Stimulated activated CD4-positive, alpha-beta T cell treated with anti-CD3 and anti-CD28 coated beads, TNF-alpha, amount 100 ng/mL, for 48 hours (primary cell): ENCODE measurements at places on chromosomes 5 and 9.

- DNase-seq, result no peak
Measured at GRCh38 chr9:87793292-87793691, 67.4 kb downstream of the CTSL start.

- no peak for DNase-seq
Measured at GRCh38 chr5:89572696-89573095, 689.7 kb upstream of the MEF2C start.

- DNase-seq, result no peak
Measured at GRCh38 chr9:99197987-99198386, 23.8 kb downstream of the ALG2 start.

DNA sequence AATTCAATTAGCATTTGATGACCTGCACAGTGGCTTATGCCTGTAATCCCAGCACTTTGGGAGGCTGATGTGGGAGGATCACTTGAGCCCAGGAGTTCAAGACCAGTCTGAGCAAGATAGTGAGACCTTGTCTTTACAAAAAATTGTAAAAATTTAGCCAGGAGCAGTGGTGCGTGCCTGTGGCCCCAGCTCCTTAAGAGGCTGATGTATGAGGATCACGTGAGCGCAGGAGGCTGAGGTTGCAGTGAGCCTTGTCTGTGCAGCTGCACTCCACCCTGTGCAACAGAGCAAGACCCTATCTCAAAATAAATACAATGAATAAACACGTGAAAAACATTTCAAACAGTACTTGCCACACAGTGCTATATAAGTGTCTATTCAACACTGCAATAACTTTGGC, 4.2 kb downstream of the ABCA1 start:
- DNase-seq, result no peak

DNA sequence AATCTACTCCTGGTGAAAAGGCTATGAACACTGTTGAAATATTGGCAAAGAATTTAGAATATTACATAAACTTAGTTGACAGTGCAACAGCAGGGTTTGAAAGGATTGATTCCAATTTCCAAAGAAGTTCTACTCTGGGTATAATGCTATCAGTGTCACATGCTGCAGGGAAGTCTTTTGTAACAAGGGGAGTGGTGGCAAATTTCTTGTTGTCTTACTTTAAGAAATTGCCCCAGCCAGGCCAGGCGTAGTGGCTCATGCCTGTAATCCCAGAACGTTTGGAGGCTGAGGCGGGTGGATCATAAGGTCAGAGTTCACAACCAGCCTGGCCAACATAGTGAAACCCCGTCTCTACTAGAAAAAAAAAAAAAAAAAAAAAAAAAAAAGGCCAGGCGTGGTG, 86.3 kb upstream of the OTULINL start:
- no peak for DNase-seq

DNA sequence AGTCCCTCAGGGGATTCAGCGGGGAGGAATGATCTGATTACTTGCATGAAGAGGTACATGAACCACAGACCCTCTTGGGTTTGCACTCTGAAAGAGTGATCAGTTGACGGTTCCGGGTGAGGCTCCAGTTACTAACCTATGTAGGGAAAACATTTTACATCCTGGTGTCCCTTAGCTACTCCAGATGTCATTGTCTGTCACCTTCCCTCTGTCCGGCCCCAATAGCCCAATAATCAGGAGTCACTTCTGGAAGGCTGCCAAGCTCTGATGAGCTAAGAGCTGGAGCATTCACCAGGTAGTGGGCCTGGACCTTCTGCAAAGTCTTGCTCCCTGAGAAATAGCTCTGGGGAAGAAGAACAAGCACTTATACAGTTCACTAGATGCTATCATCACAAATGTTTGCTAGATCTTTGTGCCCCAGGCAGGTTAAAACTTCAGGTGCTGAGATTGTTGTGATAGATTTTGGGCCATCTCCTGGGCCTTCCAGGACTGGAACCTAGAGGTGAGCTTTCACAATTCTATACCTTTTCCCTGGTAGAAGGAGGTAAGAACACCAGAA, 64.5 kb downstream of the ENTREP1 start:
- no peak for DNase-seq

GRCh38 chr9:97384406-97385262, 27.3 kb upstream of the TDRD7 start:
- no peak for DNase-seq

GRCh38 chr5:89216606-89217005, 333.6 kb upstream of the MEF2C start:
- DNase-seq, result no peak

DNA sequence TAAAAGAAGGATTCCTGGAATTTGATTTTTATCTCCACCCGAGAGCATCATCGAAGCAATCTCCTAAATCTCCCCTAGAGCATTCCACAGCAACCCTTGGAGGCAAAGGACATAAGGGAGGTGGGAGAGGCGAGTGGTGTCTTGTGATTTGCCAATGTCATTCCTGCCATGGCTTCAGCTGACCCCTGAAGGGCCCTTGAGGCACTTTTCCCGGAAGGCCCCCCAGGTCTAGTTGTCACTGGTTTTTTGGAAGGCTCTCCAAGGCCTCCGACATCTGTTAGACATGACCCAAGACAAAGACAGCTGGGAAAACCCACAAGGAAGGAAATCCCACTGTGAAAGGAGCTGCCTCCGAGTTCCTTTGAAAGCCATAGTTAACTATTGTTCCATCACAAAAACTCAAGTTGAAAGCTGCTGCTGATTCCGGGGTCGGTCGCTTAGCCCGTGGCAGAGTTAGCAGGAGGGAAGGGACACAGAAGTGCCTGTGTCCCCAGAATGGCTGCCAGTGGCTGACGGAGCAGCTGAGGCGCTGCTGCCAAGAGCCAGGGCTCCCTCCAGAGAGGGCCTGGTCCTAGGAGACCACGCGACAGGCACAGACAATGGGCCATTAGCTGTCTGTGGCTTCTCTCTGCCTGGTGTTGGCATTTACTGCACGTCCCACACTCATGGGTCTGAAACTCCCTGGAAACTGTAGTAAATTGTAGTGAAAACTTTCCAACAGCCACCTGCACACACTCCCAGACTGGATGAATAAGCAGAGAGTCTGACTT, 24.4 kb upstream of the TRIO start:
- no peak for DNase-seq

- DNase-seq, result no peak
Measured at GRCh38 chr5:81398741-81399140, 4.8 kb upstream of the ACOT12 start.

DNA sequence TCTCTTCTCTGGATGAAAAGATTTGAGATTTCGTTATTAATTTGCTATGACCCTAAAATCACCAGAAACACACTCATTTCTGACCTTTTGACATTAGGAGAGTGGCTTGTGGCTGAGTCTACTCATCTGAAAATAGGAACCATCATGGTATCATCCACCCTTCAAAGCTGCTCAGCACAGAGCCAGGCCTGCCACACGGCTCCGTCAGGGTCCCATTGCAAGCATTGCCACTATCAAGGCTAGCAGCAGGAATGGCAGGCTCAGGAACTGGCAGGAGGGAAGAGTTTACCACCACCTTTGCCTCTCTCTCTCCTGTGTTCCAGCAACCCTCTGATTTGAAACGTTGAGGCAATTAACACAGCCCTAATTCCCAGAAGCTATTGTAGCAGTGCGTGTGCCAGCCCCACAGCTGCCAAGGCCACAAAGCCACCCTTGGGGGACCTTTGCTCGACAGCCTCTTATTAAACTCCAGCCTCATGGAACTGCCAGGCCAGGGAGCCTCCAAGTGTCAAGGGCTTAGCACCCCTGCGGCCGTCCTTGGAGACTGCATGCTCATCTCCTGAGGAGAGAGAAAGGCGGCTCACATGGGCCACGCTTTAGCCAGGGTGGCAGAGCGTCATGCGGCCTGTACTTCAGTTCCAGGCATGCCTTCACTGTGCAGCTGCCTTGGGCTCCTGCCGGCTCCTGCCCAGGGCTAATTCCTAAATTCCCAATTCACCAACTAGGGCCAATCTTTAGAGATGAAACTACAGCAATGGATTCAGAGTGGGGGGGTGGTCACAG, 145.9 kb downstream of the ROR2 start:
- no peak for DNase-seq

DNA sequence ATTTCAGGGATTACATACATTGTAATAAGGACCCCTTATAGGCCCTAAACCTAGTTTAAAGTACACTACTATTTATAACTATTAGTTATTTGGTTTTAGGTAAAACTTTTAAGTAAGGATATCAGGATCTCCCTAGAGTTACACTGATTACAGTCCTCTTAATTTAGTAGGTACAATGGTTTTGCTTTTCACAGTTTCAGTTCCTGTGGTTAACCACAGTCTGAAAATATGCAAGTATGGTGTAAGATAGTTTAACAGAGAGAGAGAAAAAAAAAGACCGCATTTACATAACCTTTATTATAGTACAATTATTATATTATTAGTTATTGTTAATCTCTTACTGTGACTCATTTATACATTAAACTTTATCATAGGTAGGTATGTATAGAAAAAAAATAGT, 725.3 kb upstream of the PTPRD start:
- DNase-seq, result no peak

DNA sequence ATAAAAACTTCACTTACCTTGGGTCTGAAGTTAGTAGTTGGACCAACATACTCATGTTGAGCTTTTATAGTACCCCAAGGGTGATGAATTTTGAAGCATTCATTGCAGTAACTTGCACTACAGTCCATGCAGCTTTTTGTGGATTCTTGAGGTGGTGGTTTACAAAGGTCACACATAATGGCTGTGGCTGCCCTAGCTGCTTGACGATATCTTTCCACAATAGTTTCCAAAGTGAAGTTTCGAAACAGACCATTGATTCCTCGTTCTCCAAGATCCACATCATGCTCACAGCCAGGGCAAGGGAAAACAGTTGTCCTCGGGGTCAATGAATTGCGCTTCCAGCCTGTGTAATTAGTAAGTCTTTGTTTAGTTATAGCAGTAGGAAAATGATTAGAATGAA, 22.7 kb downstream of the TRIM36 start:
- DNase-seq, result no peak

DNA sequence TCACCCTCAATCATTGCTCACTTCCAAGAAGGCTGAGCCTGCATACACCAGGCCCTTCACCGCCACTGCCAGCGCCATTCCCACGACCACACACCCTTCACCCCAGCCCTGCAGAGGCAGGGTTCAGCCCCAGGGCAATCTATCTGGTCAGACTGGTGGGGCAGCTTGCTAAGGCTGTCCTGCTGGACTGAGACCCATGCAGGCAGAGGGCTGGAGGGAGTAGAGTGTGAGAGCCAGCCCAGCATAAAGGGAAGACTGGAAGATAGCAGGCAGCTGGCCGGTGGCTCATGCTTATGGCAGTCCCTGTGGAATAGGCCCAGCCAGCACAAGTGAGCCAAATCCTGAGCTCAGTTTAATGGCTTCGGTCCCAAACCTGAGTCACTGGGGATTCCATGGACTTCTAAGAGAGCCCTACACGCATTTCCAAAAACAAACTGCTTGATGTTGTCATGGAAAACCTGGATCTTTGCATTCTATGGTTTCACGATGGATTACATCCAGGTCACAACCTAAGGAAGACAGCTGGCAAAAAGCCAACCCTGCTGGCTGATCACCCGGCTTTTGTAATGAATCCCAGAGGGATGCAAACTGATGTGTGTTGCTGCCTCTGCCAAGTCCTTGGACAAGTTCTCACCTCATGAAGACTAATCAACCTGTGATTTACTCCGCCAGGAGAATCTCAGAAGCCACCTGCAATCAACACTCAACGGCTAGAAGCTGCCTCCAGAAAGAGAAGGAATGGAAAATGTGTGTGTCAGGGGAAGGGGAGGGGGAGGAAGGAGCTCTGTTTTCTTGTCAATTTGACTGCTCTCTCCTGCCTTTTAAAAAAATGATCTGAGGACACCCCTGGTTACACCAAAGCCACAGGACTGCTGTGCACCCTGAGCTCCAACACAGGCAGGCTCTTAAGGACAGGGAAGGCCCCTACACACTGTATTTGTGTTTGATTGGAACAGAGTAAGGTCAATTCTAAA, 143.6 kb downstream of the LHFPL2 start:
- DNase-seq, result no peak

DNA sequence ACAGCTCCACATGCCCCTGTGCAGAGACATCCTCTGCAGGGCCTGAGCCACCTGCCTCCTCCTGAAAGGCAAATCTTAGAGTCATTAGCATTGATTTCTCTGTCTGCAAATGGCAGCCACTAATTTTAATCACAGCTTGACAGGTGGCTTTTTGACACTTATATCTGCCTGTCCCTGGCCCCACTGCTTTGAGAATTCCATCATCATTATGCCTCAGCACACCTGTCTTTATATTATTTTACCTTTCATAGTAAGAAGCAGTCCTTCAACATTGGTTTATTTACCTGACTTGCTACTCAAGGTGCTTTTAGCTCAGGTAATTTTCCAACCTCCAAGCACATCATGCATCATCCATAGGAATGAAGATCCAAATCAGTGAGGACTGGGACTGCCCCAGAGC, 451.3 kb downstream of the MTRR start:
- no peak for DNase-seq

DNA sequence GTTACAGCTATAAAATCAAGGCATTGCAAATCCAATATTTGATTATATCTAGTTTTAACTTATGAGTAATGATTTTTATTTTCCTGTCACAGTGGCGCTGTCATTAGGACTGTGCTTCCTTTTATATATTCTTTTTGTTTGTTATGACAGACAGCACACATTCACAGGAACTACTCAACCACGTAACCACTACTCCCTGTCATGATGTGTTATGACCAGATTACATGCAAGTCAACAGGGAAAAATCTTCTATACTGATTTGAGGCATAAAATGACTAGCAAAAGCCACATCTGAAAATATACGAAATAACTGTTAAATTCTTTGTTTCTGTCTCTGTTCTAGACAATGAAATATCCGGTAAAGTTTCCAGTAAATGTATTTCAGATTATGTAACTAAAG, 25.4 kb downstream of the SREK1 start:
- DNase-seq, result no peak
